ENCODE measurements at places on chromosomes 1 and 21. TPM values are rescaled to one million over a fixed set of nuclear protein-coding genes. Genes with fewer than 3 reads are reported as not detected.

The CD1C gene
- polyA plus RNA-seq: 0.70 TPM

The ZNF644 gene
- polyA plus RNA-seq: 19.0 TPM

DNA sequence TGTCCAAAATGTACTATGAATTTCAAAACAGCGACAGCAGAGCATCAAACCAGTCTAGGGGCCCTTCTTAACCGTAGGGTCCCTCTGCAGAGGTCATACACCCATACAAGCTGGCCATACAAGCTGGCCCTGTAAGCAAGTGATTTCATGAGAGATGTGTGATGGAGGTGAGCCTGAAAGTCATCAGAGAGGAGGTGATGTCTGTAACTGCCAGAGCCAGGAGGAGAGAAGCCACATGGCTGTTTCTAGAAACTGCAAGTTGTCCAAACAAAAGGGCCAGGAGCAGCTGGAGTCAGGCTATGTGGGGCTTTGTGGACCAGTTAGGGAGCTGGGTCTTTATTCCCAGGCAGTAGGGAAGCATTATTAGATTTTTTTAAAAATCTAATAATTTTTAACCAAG lies 14.8 kb upstream of the SERINC2 start:
- DNase-seq: no peak

The PRR9 gene
- polyA plus RNA-seq: not detected

DNA sequence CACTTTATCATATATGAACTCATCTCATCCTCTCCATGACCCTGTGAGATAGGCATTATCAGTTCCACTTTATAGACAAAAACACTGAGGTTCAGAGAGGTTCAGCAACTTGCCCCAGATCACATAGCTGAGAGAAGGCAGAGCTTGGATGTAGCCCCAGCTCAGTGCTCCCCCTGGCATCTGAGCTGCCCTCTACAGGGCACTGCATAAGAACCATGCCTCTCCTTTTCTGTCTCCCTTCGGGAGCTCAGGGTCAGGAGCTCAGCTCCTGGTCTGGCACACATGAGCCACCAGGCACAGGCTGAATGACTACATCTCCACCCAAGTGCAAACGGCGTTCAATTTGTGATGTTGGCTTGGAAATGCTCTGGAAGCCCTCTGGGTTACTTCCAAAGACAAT lies 16.9 kb downstream of the RAB7B start:
- no peak for DNase-seq

- DNase-seq: no peak
These were observed 28.2 kb upstream of the KHDRBS1 start for GRCh38 chr1:31985430-31985829.

GRCh38 chr1:190049314-190049713 lies 428.4 kb downstream of the BRINP3 start:
- DNase-seq: no peak

The DCDC2B gene
- polyA plus RNA-seq: not detected

Data from urinary bladder (tissue), 4 donors.